MG63 (cell line): ENCODE measurements at places on chromosomes 12 and 14. TPM values are rescaled to one million over a fixed set of nuclear protein-coding genes. Genes with fewer than 3 reads are reported as not detected.

Gene SLC4A8
- total RNA-seq: 0.89 and 0.96 TPM in 2 replicates

Gene C12orf50
- total RNA-seq: not detected in 2 replicates

Gene KLHDC1
- 0.56 TPM in 1 of 2 replicates, not detected in the other for total RNA-seq

Gene FAM181A
- not detected in 2 replicates for total RNA-seq

DNA sequence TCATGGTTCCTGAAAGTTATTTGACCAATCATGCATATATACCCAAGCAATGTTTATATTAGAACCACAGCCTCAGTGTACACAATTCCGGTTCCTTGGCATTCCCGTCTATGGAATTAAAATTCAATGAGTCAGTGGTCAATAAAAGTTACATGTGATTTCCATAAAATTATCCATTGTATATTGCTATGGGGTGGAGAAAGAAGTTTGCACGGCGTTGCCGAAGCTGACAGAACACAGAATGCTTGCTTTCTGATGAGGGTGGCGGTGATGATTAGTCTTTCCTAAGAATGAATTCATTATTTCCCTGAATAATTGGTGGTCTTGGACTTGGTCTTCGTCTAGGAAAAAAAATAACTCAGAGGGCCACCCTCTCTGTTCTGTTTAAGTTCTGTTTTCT, 214.1 kb downstream of the ANO2 start:
- no peak for DNase-seq

Gene CEBPE
- total RNA-seq: not detected in 2 replicates
